ENCODE measurements at places on chromosomes 2 and 18. TPM values are rescaled to one million over a fixed set of nuclear protein-coding genes. Genes with fewer than 3 reads are reported as not detected.
A peak's percentile ranks its signal among the peaks of the same experiment; 100 is the strongest.

DRC1 gene
- total RNA-seq = not detected

GRCh38 chr18:79692886-79693285 is 13.3 kb downstream of the CTDP1 start:
- DNase-seq = no peak

DNA sequence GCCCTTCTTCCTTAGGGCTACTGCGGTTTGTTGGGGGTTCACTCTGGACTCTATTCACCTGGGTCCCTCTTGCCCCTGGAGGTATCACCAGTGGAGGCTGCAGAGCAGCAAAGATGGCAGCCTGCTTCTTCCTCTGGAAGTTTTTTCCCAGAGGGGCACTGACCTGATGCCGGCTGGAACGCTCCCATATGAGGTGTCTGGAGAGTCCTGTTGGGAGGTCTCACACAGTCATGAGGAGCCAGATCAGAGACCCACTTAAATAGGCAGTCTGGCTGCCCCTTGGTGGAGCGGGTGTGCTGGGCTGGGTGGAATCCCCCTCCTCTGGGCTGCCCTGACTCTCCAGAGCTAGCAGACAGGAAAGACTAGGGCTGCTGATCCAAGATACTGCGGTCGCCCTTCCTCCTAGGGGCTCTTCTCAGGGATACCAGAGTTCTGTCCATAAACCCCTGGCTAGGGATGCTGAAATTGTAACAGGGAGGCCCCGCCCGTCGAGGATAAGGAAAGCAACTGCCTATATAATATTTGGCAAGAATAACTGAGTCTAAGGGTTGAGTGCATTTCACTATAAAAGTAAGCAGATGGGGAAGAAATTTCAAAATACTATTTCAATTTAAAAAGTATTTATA is 140.7 kb downstream of the NOL4 start:
- DNase-seq = no peak

DNA sequence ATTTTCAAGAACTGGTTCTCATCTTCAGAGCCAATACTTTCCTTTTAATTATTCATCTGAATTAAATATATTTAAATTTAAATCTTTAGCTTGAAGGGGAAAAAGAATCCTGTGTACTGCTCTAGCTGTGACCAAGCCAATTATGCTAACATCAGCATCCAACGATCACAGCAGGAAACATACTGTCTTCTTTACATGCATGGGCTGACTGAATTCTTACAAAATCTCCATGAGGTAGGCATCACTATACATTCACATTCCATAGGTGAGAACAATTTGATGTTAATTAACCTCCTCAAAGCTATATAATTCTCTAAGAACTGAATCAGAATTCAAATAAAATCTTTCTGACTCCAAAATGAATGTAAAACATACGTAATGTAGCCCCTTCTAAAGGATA is 118.8 kb upstream of the MAP2 start:
- no peak for DNase-seq

DNA sequence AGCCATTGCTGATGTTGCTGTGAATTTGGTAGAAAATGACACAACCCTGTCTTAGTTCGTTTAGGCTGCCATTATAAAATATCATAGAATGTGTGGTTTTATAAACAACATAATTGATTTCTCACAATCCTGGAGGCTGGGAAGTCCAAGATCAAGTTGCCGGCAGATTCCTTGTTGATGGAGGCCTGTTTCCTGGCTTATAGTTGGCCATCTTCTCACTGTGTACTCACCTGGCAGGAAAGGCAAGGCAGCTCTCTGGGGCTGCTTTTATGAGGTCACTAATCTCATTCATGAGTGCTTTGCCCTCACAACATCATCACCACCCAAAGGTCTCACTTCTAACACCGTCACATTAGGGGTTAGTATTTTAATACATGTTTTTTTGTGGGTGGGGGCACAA is 58.4 kb downstream of the PHLPP1 start:
- no peak for DNase-seq

IL1RN gene
- 52.5 TPM for total RNA-seq

SLC40A1 gene
- 219 TPM for total RNA-seq

PSMA8 gene
- not detected for total RNA-seq

DNA sequence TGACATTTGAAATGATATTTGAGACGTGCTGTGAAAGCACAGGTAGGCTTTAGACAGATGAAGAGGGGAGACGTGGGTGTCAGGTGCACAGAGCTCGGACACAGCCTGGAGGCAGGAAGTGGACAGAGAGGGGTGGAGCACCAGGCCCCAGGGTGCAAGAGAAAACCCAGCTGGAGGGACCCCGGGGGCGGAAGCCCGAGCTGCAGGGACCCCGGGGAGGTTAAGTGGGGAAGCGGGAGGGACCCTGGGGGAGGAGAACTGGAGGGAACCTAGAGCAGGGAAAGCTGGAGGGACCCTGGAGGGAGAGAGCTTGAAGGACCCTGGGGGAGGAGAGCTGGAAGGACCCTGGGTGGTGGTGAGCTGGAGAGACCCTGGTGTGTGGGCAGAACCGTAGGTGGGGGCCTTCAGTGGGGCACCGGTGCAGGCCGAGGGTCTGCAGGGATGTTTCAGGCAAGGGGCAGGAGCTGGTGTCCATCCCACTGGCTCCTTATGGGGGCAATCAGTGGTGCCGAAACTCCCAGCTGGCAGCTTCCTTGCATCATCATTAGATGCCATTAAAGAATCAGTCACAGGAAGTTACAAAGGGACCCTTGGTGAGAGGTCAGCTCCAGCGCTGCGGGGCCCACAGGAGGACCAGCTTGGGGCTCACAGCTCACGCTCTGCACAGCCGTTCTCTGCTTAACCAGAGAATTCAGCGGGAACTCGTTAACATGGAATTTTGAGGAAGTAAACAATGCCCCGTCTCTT is 246.6 kb downstream of the EIPR1 start:
- DNase-seq = peak; percentile 39

- DNase-seq = no peak
Observed at GRCh38 chr18:44802508-44802907, 121.8 kb downstream of the SETBP1 start.

AQP12B gene
- total RNA-seq = not detected

- DNase-seq = no peak
Observed at GRCh38 chr2:71609958-71610357, 156.6 kb downstream of the DYSF start.

DNA sequence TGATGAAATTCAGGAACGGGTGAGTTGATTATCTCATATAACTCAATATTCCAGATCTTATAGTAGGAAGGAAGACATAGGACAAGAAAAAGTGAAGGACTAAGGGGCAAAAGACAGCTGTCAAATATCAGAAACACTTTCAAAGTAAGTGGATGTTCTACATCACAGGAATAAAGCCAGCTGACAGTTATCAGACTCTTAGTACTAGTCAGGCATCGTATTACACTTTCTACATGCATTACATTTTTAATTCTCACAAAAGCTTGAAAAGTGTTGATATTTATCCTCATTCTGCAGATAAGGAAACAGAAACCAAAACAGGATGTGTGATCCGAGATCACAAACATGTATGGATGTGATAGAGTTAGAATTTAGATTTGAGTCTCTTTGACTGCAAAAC is 63.4 kb downstream of the DNAH6 start:
- no peak for DNase-seq

CFAP53 gene
- not detected for total RNA-seq

FNDC4 gene
- total RNA-seq = 47.2 TPM

PGAP1 gene
- 2.2 TPM for total RNA-seq

DNA sequence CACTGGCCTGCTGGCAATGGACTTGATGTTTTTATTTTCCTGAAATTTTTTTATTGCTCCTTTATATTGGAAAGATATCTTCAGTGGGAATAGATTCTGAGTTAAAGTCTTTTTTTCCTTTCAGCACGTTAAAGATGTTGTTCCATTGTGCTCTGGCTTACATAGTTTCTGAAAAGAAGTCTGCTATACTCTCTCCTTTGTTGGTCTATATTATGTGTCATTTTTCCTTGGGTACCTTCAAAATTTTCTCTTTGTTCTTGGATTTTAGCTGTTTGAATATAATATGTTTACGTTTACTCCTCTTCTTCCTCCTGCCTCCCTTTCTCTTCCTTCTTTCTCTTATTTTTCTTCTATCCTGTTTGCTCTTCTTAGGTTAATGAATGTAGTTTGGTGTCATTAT is 105.5 kb downstream of the CAPN13 start:
- DNase-seq = no peak

DNA sequence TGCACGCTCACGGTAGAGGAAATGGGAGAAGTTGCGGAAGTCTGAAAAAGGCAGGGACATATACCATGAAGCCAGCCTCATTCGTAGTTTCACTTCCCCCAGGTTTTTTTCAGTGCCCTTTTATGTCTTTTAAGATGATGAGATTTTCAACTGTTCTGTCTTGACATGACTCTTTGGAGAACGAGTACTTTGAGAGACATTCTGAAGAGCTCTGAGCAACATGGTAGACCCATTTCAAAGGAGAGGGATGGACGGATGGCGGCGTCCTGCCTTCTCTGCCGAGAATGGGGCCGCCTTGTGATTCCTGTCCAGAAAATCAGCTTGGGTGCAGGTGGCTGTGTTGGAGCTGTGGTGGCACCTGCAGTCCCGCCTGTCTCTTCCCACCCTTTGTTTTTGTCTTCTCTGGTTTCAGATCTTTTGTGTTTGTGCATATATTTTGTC is 41.7 kb downstream of the SH3BP4 start:
- DNase-seq = no peak

TUBA3D gene
- total RNA-seq = 2.5 TPM

NEU2 gene
- total RNA-seq = not detected

HJURP gene
- 1.1 TPM for total RNA-seq

GRCh38 chr2:238820916-238821315 is 27.0 kb upstream of the TWIST2 start:
- no peak for DNase-seq

DNA sequence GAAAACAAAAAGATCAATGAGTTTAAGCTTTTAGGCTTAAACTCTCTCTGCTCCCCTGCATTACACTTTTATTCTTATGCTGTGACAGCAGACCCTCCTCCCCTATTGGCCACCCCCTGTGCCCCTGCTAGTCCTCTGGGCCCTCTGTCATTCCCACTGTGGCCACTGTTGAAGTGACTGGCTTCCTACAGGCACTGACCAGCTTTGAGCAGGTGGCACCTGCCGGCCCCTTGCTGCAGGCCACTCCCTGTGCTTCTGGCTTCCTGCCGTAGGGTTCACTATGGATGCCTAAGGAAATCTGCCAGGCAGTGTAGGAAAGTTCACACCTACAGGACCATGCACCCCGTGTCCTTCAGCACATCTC is 156.5 kb upstream of the L3MBTL4 start:
- DNase-seq = no peak

LIPT1 gene
- total RNA-seq = 5.0 TPM

DNA sequence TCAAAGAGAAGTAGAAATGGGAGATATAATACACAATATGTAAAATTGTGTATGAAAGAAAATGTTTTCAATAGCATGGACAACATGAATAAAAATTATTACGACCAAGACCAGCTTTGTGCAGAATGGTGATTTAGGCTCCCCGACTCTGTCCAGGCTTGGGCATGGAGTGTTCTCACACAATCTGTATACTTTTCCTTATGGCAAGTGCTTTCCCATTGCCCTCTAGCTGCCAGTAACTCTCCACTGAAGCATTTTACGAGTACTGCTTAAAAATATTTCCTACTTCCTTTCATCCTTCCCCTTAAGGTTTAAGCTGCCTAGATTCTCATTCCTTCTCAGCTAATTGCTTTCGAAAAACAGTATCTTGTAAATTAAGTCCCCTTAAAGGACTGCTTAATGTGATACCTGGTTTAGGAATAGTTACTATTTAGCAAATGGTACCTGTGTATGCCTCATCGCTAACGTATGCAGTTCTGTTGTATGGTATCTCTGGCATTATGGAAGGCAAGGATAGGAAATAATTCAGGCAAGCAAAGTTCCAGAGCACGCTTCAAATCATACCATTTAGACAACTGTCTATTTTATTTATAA is 714.6 kb downstream of the ERBB4 start:
- DNase-seq = no peak

DNA sequence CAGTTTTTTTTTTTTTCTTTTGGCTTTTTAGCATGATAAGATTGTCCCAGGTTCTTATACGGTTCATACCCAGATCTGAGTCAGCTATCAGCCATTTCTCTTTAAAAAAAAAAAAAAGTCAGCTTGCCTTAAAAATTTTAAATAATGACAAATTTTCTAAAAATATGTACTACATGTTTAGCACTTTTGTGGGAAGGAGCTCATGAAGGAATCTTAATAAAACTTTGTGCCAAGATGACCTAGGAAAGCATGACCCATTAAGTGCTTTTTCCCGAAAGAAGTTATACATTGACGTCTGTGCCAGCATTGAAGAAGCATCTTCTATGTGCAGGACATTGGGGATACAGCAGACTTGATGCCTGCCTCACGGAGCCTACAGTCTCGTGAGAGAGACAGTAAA is 4.5 kb upstream of the RBMS1 start:
- no peak for DNase-seq

DNA sequence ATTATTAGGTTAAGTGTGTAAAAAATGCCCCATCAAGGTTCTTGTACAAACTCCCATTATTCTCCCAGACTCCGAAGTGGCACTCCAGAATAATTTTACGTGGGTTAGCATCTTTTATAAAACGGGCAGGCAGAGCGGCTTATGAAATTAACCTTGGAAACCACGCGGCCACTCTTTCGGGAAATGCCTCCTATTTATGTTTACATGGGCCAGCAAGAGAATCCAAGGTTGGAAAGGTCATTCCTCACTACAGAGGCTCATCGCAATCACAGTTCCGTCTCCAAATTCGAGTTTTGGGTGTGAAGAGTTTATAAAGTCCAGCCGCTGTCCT is 1.2 kb upstream of the IMPA2 start:
- DNase-seq = peak; percentile 50

GRCh38 chr2:60821587-60822302 is 59.6 kb upstream of the REL start:
- DNase-seq = no peak

- DNase-seq = no peak
Observed at GRCh38 chr2:73265298-73266060, 18.8 kb downstream of the FBXO41 start.

MYO3B gene
- total RNA-seq = not detected

SIX3 gene
- not detected for total RNA-seq

ITGB6 gene
- total RNA-seq = 0.68 TPM

MRO gene
- total RNA-seq = 2.3 TPM

DNA sequence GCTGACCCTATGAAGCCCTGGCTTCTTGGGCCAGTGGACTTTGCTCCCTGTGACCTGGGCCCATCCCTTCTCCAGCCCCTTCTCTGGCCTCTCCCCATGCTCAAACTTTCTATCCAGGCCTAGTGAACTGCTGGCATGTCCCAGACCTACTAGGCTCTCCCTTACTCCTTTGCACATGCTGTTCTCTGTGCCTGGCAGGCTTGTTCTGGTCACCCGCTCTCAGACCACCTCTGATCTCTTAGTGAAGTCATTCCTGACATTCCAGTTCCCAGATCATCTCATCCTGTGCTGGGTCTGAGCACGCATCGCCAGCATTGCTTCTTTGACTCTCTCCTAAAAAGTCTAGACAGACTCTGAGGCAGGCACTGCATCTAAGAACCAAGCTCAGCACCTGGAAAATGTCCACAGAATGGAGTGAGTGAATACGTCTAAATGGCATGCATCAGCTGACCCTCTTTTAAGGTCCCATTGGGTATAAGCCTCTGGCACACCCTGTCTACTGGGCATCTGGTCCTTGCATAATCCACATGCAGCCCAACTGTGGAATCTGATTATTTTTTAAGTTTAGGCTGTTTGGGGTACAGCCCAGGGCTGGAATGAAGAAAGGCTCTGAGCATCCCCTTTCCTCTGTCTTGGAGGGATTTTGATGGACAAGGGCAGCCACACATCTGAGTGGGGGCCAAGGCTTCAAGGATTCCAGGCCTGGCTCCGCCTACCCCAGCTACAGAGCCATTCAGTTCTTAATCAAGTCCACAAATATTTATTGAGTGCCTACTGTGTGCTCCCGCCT is 130.6 kb upstream of the HAAO start:
- DNase-seq = no peak
